ENCODE measurements at places on chromosomes 16 and 17.

DNA sequence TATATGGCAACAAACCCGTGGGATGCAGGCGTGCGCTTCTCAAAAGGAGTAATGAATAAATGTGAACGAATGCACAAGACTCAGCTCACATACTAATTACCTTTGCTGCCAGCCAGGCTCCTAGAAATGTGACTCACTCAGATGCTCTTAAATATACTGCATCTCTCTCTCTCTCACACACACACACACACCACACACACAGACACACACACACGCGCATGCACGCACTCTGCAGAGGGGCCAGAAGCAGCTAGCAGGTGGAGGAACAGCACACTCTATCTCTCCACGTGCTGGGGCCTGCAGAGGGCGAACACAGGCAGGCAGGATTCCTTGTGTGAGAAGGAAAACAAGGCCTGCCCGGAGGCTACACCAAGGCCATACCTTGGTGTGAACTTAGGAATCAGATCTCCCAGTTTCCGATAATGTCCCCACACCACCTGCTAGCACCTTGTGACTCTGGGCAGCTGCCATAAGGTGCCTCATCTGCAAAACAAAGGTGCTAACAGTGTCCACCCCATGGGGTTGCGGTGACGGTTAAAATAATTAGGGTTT is 5.3 kb downstream of the GPRC5B start:
- no peak for DNase-seq

DNA sequence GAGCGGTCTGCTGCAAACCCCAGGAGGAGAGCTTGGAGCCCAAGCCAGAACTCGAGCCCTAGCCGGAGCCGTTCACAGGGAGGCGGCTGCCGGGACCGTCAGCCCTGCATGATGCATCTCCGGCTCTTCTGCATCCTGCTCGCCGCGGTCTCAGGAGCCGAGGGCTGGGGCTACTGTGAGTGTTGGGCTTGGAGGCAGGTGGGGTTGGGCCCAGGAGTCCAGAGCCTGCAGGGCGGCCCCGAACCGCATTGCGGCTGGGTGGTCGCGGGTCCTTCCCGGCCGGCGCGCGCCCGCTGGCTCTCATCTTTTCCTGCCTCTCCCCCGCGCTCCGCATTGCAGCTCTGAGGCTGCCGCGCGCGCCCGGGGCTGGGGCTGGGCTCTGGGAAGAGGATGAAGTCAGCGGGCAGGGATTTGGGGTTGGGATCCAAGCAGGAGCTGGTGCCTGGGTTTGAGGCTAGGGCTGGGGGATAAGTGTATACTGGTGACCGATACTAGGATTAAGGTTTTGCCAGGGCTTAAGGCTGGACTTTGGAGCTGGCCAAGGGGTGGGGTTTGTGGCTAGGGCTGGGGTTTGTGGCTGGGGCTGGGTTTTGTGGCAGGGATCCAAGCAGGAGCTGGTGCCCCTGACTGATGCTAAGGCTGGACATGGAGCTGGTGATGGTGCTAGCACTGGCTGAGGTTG is 532 bp downstream of the CNTNAP1 start:
- DNase-seq = no peak

- DNase-seq = no peak
Measured at GRCh38 chr17:36674278-36674650, 72.9 kb downstream of the MRM1 start.

DNA sequence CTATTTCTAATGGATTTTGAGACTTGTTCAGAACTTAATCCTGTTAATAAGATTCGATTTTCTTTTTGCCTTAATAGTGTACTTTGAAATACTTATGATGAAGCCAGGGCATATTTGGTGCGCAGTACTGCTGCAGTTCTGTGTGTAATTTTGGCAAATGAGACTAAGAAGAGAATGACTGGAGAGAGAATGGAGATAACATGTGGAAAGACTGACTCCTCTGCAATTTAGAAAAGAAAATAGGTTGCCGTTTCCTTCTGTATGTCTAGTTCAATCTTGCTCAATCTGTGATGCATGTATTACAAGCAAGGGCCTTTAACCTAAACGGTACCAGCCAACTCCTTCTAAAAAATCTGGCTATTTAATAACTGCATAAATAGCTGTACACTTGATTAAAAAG is 285.1 kb upstream of the CDH11 start:
- no peak for DNase-seq

- DNase-seq = no peak
Measured at GRCh38 chr17:80901319-80901718, 90.3 kb upstream of the CHMP6 start.

Measured in stimulated activated CD8-positive, alpha-beta memory T cell treated with anti-CD3 and anti-CD28 coated beads, Interleukin-4, amount 100 ng/mL, for 4 hours (primary cell).